ENCODE measurements at places on chromosomes 4 and X.

DNA sequence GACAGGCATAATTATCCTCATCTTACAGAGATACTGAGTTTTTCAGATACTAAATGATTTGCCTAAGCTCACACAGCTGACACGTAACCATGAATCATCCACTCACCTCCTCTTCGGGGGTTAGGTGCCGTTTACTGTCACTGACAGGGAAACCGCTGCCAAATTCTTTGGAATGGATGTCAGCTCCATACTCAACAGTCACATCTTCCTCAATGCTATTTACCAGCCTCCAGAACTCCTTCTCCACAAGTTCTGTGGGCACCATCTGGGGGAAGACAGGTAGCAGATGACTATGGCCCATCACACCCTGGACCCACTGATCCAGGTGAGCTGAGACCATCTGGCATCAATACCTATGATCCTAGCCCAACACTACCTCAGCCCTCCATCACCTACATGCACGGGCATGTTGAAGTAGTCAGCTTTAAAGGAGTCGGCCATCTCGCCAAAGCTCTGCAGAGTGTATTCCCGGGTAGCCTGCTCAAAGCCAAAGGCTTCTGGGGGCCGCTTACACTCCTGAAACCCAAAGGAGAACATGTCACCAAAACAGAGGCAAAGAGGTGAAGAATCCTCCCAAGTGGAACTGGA, 13.5 kb downstream of the KDM5C start:
- no peak for DNase-seq

DNA sequence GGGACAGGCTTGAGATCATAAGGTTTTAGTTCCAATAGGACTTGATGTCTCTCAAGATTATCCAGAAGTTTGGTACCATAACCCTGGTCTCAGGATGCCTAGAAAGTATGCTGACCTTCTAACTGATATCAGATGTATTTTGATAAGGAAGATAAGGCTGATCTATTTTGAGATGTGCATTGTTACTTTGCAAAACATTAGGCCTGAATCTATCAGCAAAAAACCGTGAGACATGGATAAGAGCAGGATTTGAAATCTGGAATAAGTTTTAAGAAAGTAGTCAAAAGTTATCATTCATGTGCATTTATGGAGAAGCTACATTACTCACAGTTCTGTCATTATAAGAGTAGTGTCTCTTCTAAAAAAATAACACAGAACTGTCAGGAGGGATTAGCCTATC, 467.1 kb upstream of the HS3ST1 start:
- DNase-seq = no peak

GRCh38 chr4:102663073-102663472, 97.7 kb downstream of the MANBA start:
- DNase-seq = no peak

DNA sequence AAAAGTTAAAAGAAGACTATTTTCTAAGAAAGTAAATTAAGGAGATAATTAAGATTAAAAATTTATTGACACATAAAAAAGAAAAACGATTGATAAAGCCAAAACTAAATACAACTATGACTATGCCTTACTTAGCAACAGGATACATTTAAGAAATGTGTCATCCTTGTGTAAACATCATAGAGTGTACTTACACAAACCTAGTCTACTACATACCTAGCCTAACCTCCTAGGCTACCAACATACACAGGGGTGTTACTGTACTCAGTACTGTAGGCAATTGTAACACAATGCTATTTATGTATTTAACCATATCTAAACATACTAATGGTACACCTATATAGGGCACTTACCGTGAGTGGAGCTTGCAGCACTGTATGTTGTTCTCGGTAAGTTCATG, 108.3 kb downstream of the ANXA10 start:
- no peak for DNase-seq

Measured in Peyer's patch (tissue), 4 donors.